Activated CD8-positive, alpha-beta memory T cell treated with anti-CD3 and anti-CD28 coated beads for 48 hours (primary cell): ENCODE measurements at places on chromosomes 7 and 10.

DNA sequence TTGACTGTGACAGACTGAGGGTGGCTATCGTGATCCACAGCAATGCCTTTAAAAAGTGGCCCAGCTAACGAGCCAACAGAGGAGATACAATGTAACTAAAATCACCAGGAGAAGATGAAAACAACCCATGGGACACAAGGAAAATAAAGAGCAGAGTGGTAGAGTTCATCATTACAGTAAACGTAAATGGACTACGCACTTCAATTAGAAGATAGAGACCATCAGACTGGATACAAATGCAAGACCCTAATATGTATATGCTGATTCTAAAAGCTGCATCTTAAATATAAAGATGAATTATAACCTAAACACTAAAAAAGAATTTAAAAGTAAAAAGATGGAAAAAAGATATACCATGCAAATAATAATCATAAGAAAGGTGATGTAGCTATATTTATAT lies 6.6 kb upstream of the STK32C start:
- DNase-seq: no peak

GRCh38 chr7:115043605-115044004 lies 121.7 kb downstream of the MDFIC start:
- no peak for DNase-seq

GRCh38 chr10:114206902-114207301 lies 27.7 kb downstream of the TDRD1 start:
- no peak for DNase-seq

DNA sequence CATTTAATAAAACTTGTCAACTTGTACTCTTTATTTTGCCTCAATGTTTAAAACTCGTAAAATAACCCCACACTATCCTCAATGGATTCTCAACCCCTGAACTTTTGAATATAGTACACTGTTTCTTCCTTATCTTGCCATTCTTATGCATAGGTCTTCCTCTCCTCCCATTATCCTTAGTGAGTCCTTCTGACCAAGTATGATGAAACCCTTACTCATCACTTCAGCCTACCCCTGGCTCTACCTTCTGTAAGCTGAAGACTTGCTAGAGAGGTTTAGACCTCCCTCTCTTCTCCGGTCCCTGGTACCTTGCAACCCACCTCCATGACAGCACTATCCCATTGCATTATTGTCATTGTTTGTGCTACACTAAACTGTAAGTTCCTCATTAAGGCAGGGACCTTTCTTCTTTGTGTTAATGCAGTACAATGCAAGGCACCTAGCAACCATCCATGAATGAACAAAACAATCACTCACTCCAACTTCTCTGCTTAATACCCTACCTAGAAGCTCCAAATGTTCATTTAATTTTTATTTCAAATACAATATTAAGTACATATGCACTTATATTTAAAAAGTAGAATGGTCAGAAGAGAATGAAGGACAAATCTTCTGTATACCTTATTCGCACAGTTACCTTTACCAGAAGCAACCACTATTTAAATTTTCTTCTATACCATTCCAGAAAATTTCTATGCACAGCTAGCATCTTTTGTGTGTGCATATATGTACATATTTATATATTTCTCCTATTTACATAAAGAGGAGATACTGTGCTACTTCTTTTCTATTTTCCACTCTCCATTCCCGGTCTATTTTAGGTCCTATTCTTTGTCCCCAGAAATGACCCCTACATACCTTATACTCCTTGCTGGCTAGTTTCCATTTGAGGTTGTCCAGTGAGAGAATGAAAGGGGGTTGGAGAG lies 77.5 kb downstream of the SLC16A9 start:
- no peak for DNase-seq

DNA sequence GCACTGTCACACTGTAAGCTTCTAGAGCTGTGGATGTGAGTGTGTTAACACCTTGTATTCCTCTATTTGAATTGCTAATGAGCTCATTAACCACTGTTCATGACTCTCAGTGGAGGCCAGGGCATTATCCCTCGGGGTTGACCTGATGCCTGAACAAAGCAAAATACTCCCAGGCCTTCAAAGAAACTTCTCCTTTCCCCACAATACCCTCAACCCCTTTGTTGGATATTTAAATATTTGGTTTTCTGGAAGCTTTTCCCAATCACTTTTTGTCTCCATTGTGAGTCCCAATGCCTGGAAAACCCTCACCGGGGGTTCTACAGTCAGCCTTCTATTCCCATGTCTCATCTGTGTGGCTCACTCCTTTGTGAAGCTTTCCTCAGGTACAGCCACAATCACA lies 780.1 kb downstream of the PHTF2 start:
- DNase-seq: no peak

- no peak for DNase-seq
These were observed 324.9 kb downstream of the AGMO start for GRCh38 chr7:15236952-15237351.

DNA sequence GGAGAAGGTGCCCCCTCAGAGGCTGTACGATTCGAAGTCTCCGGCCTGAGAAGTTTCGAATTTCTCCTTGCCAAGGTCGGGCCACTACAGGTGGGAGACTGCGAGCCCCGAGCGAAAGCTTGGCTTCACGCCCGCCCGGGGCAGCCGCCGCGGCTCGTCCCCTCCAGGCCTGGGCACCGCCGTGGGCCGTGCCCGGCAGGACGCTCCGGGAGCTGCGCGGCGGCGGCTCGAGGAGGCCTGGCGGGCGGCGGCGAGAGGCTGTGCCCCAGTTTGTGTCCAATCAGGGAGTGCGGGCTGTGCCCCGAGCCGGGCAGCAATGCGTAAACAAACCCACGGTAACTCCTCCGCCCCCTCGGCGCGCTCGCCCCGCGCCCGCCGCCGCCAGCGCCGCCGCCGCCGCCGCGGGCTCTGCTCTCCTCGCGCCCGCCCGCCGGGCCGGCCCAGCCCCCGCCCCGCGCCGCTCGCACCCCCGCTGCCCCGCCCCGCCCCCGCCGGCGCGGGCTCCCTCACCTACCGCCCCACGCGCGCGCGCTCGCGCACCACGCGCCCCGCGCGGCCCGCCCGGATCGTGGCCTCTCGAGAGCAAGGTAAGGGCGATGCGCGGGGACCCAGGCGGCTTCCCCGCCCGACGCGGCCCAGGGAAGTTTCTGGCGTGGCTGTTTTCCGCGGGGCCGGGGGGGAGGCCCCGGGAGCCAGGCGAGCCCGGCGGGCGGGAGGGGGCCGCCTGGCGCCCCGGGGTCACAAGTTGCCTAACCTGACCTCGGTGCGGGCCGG lies 57.8 kb upstream of the PCGF5 start:
- peak; percentile 52 for DNase-seq

GRCh38 chr7:118995350-118995749 lies 770.8 kb downstream of the ANKRD7 start:
- no peak for DNase-seq

DNA sequence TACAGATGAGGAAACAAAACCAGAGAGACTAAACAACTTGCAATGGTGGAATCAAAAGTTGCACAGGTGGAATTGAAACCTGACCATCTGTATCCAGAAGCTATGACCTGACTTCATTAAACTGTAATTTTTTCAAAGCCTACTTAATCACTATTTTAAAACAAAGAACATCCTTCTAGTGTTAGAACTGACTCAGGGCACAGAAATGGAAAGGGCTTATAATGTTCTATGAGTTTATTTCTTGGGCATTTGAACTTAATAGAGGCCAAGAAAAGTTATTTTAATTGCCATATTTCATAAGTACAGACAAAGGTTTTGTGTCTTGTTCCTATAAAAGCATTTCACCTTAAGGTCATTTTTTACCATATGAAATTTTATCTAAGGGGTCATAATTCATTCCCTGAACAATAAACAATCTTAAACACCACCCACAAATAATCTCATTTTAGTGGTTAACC lies 8.8 kb downstream of the ITGB1 start:
- no peak for DNase-seq

DNA sequence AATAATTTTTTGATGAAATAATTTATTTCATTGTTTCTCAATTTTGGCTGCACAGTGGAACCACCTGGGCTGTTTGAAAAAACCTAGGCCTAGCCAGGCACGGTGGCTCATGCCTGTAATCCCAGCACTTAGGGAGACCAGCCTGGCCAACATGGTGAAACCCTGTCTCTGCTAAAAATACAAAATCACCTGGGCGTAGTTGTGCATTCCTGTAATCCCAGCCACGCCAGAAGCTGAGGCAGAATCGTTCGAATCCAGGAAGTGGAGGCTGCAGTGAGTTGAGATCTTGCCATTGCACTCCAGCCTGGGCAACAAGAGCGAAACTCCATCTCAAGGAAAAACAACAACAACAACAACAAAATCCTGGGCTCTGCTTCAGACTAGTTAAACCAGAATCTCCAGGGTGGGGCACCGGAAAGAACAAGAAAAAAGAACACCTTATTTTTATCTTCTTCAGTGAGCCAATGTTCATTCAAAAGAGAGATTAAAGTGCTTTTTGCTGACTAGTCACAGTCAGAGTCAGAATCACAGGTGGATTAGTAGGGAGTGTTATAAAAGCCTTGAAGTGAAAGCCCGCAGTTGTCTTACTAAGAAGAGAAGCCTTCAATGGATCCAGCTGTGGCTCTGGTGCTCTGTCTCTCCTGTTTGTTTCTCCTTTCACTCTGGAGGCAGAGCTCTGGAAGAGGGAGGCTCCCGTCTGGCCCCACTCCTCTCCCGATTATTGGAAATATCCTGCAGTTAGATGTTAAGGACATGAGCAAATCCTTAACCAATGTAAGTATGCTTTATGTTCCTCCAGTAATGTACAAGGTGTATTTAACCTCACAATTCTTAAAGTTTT lies at the start of gene CYP2C18:
Gene CYP2C18, plus strand, starts transcription at position 516 of the 841 bp plus-strand sequence. Its CDS starts 91 bp downstream, at position 607.
- DNase-seq: no peak

GRCh38 chr10:3162533-3162932 lies 10.0 kb downstream of the PITRM1 start:
- DNase-seq: no peak

DNA sequence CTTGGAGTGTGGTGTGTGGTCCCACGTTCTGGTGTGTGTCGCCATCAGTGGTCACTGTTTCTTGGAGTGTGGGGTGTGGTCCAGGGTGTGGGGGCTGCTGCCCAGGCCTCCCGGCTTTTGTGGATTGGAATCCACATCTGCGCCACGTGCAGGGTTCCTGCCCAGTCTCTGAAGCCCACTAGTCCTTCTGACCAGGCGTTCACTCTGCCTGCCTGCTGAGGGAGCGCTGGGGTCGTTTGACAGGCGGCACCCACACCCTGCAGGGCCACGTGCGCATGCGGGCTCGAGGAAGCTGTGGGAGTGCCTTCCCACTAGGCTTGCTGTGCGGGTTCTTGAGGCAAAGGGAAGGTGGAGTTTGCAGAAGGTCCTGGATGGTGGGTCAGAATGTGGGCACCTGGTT lies 51.4 kb downstream of the INPP5A start:
- DNase-seq: no peak

GRCh38 chr7:80403686-80404241 lies 108.1 kb downstream of the GNAT3 start:
- no peak for DNase-seq

DNA sequence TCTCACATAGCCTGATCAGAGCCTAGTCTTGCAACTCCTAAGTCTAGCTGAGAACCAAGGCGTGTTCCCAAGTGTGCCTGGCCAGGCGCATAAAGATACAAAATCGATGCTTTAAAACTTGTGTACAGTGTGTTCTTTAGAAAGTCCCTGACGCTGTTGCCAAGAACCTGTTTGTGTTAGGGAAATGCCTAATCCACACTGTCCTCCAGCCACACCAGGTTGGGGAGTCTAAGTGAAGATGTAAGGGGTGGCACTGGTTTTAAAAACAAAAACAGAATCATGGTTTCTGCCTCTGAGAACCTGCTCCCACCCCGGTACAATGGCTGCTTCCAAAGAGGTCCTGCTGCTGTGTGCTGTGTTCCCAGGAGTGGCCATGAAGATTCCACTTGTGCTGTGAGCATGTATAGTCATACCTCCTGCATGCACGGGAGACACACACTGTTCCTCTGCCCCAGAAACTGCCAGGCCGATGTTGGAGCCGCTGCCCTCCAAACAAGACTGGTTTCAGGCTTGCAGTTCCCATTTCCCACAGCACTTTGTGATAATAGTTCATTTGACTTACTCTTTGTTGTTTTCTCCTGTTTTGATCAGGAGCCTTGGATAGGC lies 88.5 kb downstream of the CCNY start:
- no peak for DNase-seq

GRCh38 chr10:5620223-5620721 lies 46.1 kb downstream of the ASB13 start:
- no peak for DNase-seq

- DNase-seq: no peak
These were observed 62.0 kb downstream of the PAX2 start for GRCh38 chr10:100807241-100807951.

- DNase-seq: no peak
These were observed 164.3 kb upstream of the TCERG1L start for GRCh38 chr10:131475803-131476202.

DNA sequence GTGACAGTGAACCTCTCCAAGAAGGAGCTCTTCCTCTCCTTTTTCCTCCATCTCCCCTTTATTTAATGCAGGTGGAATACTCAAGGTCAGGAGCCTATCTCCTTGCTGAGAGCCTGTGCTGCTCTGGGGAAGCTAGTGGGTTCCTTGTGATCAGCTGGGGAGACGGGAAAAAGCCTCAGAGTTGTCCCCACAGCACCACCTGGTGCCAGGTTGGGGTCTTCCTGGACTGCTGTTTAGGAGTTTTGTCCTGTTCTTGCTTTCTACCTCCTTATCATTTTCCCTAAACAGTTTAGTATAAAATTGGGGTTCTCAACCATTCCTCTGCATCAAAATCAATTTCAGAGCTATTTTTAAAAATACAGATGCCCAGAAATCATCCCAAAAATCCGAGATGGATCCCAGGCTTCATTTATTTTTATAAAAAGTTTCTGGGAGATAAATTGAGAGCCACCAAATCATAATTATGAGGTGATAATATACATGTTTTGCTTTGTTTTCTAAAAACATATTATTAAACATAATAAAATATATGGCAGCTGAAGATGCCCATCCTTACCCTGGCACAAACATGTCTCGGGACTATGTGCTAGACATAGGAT lies 44.3 kb downstream of the MACC1 start:
- no peak for DNase-seq

GRCh38 chr7:138867744-138868143 lies 69.7 kb upstream of the ATP6V0A4 start:
- no peak for DNase-seq

GRCh38 chr10:14604181-14605142 lies 170.2 kb downstream of the FAM107B start:
- DNase-seq: no peak

GRCh38 chr7:147547252-147547897 lies 1043.2 kb upstream of the C7orf33 start:
- no peak for DNase-seq
